ENCODE measurements at places on chromosomes 16 and 17.

DNA sequence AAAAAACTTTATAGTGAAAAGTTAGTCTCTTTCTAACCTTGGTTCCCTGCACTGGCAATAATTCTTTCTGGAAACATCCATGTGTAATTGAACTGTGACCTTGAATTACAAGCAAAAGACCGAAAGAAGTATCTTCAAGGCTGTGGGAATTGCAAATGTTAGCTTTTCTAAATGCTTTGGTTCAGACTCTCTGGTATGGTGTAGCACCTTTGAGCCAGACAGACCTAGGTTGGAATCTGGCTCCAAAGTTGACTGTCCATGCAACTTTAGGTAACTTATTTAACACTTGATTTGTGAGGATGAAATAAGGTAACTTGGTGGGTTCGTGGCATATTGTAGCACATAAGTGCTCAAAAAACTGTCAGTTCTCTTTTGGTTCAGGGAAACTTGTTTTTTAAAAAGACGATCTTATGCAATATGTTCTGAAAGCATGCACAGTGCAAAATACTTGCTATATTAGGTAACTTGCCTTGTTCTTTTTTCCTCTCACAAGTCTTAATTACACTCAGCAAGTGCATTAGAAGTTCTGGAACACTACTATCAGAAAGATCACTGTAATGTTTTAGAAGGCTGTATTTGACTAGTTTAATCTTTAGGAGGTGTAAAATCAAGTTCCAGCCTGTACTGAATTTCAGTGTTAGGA lies 46.3 kb downstream of the TANGO6 start:
- no peak for DNase-seq

DNA sequence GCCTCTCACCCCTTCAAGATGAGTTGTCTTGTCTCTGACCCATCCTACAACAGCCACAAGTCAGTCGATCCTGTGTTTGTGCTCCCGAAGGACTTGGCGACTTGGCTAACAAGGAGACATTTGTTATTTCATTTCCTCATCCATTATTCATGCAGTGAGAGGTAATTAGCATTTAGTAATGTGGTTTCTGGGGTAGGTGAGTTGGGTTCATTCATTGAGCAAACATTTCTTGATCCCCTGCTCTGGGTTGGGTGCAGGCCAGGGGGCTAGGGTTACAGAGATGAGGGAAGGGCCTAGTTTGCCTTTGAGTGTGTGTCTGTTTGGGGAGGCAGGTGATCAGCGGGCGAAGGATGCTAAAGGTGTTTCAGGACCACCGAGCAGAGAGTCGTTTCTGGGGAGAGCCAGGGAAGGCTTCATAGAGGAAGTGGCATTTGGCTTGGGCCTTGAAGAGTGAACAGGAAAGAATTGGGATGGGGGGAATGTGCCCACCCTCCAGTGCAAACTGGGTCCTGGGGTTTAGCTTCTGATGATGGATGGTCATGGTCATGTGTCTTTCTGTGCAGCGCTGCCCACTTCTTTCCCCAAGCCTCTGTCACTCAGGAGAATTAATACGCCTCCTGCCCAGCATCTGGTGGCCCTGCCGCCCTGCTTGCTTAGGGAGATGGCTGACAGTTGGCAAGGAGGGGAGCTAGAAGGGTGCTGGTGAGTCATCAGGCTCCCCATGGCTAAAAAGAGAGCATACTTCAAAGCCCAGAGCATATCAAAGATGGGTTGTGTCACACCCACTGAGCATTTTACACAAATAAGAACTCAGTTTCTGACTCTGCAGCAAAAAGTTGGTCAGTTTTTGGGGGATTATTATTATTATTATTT lies 38.5 kb downstream of the MSI2 start:
- no peak for DNase-seq

- no peak for DNase-seq
Measured at GRCh38 chr16:19359556-19359955, 58.1 kb upstream of the TMC5 start.

- no peak for DNase-seq
Measured at GRCh38 chr17:27721797-27722196, 78.5 kb downstream of the NOS2 start.

DNA sequence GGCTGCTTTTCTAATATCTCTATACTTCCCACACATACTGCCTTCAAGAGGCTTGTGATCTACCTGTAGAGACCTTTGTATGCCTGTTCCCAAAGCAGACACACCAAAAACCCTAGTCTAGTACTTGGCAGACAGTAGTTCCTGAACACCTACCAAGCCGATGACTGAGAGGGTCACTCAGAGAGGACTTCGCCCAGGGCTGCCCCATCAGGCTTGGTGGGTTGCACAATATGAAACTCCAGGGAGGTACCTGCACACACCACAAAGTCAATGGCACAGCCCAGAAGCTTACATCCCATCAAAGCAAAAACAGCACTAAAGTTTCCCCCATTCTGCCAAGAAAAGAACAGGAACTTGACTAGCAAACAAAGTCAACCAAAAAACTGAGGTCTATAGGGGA lies 30.3 kb downstream of the ASPA start:
- DNase-seq = no peak

Data from fibroblast of skin of left quadriceps (primary cell).